ENCODE measurements at places on chromosomes 12 and 14. TPM values are rescaled to one million over a fixed set of nuclear protein-coding genes. Genes with fewer than 3 reads are reported as not detected.
A peak's percentile ranks its signal among the peaks of the same experiment; 100 is the strongest.

GPD1 gene
- 9.4 TPM for total RNA-seq

OR4Q3 gene
- total RNA-seq, result not detected

DNA sequence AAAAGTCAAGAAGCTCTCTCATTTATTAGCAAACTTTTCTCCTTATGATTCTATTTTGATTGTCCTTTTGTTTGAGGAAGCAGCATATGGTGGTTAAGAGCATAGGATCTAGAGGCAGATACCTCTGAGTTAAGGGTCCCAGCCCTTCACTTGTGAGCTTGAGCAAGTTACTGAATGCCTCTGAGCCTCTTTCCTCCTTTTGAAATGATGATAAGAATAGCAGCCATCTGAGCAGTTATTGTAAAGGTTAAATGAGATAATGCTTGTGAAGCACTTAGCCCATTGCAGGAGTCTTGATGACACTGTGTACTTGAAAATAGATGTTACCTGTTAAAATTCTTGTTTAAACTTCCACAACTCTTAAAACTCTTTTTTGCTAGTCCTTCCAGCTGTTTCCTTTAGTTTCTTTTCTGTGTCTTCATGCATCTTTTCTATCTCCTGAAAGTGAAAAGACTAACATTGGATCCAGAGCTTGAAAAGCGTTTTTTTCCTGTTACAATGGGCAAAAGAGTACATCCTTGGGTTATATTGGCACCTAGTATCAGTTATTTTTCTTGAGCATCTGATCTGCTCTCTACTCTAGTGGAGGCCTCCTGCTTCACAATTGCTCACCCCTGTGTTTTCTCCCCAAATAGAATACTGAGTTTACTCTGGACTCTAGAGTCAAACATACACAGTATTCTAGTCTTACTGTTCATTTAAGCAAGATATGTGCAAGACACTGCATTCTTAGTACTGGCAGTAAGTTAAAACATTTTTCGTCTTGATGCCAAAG is 3.1 kb downstream of the HIF1A start:
- DNase-seq, result no peak
- no peak overlapping the region for H3K27ac ChIP-seq
- H3K4me3 ChIP-seq, result peak overlapping the region; percentile 8
- peaks cover 6% of the 10 kb centered on the region for H3K4me1 ChIP-seq

DNA sequence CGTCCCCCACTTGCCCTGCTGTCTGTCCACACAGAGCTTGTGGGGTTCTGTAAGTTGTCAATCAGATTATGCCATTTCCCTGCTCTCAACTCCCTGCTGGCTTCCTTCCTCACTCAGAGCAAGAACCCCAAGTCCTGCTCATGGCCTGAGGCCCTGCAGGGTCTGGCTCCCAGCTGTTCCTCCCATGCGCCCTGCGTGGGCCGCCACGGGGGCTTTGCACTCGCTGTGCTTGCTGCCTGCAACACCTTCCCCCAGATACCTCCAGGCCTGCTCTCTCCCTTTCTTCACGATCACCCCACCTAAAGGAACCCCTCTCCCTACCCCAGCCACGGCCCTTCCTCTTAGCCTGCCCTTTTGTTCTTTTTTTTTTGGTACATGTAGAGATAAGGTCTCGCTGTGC is 234.6 kb downstream of the AACS start:
- no peak overlapping the region for H3K4me3 ChIP-seq
- H3K4me1 ChIP-seq, result no peaks in the 10 kb centered on the region
- DNase-seq, result no peak
- no peaks in the 10 kb centered on the region for H3K36me3 ChIP-seq

- H3K27me3 ChIP-seq, result no peaks in the 10 kb centered on the region
- no peaks in the 10 kb centered on the region for H3K4me1 ChIP-seq
- H3K27ac ChIP-seq, result no peak overlapping the region
- H3K36me3 ChIP-seq, result no peaks in the 10 kb centered on the region
- DNase-seq, result no peak
- no peak overlapping the region for H3K4me3 ChIP-seq
Observed at GRCh38 chr14:92348154-92348553, 25.2 kb downstream of the SLC24A4 start.

DNA sequence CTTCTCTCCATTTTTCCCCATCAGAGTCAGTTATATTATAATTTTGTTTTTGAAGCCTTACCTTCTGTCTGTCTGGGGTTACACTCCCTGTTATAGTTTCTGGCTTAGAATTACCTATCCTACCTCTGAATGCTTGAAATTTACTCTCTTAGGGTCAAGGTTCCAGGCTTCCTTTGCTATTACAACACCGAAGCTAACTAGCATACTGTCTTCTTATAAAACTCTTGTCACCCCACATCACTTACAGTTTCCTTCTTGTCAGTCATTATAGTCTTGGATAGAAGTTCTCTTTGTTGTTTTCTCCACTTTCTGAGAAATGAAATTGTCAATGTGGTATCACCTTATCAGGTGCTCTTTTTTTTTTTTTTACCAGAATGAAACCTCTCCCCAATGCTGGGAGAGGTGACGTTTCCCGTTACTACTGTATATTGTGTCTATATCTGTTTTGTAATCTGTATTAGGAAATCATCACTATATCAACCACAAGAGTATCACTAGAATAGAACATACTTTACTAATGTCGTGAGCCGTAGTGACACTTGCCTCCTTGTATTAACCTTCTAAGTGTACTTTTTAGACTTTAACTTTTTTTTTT is 69.2 kb upstream of the PSMA6 start:
- H3K27me3 ChIP-seq, result no peaks in the 10 kb centered on the region
- H3K4me3 ChIP-seq, result no peak overlapping the region
- no peak overlapping the region for H3K27ac ChIP-seq

GRCh38 chr12:104275689-104276088 is 27.9 kb upstream of the EID3 start:
- H3K27ac ChIP-seq, result no peak overlapping the region
- no peaks in the 10 kb centered on the region for H3K4me1 ChIP-seq
- H3K4me3 ChIP-seq, result no peak overlapping the region
- DNase-seq, result no peak
- H3K27me3 ChIP-seq, result no peaks in the 10 kb centered on the region

- H3K36me3 ChIP-seq, result no peaks in the 10 kb centered on the region
- H3K4me3 ChIP-seq, result no peak overlapping the region
- H3K27me3 ChIP-seq, result no peaks in the 10 kb centered on the region
- H3K27ac ChIP-seq, result no peak overlapping the region
- H3K4me1 ChIP-seq, result no peaks in the 10 kb centered on the region
Observed at GRCh38 chr14:81385886-81386285, 14.2 kb downstream of the STON2 start.

DNA sequence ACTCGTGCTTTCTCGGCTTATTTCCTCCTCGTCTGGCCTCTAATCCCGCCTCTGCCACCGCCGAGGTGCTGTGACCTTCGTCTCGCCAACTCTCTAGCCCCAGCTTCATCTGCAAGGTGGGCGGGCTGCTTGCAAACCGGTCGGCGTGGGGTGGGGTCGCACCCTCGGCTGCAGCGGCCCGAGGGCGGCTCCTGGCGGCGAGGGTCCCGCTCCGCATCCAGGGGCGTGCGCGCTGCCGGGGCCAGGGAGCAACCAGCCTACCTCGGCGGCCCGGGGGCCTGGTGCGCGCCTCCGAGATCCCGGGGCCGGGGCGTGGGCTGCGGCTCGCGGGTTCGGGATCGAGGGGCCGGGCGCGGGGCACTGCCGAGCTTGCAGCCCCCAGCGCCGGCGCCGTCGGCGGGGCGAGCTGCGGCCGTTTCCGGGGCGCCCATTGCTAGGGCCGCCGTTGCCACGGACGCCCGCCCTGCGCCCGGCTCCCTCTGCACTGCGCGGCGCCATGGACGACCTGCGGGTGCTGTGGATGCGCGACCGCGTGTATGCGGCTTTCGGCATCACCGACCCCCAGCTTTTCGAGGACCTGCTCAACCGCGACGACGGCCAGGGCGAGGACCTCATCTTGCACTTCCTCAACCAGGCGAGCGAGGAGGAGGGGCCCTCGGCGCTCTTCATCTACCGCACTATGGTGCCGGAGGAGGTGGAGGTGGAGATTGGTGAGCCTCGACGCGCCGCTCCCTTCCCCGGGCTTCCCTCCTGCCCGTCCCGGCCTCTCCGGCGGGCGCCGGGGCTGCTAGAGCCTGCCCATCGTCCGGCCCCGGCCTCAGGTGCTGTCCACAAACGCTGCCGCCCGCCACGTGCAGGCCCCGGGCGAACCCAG is at the start of gene DNAH10:
Gene DNAH10 (plus strand): TSS at position 461 of the 874 bp plus-strand sequence. CDS start 36 bp downstream, at position 497.
- no peaks in the 10 kb centered on the region for H3K36me3 ChIP-seq
- H3K4me1 ChIP-seq, result no peaks in the 10 kb centered on the region
- H3K27ac ChIP-seq, result no peak within 1 kb of the TSS
- peak within 1 kb of the TSS; percentile 21 for H3K4me3 ChIP-seq

- no peak overlapping the region for H3K27ac ChIP-seq
Observed at GRCh38 chr14:44763356-44763755, 198.4 kb downstream of the KLHL28 start.

Data from ovary (tissue), 10 donors.